Bronchial epithelial cell (primary cell): ENCODE measurements at places on chromosomes 6 and 20. TPM values are rescaled to one million over a fixed set of nuclear protein-coding genes. Genes with fewer than 3 reads are reported as not detected.

GRCh38 chr6:144955859-144956258, 670.7 kb downstream of the UTRN start:
- DNase-seq: peak; percentile 67

OGFRL1 gene
- total RNA-seq: 10.0 and 20.4 TPM in 2 replicates

TP53TG5 gene
- total RNA-seq: 0.13 TPM in 1 of 2 replicates, not detected in the other

DNA sequence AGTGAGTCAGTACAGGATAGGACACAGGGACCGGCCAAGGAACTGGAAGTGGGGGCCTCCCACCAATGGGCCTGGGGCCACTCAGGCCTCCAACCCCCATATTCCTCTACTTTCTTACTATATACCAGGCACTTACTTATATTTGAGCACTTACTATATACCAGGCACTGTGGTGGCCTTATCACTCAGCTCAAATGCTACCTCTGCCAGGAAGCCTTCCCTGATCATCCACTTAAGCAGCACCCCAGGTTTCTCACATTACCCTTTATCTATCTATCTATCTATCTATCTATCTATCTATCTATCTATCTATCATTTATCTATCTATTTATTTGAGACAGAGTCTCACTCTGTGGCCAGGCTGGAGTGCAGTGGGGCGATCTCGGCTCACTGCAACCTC, 12.3 kb upstream of the UBE2V1 start:
- no peak for DNase-seq

- peak; percentile 39 for DNase-seq
These were observed 33.7 kb downstream of the PTGIS start for GRCh38 chr20:49534255-49534712.

- DNase-seq: peak; percentile 4
These were observed 199.8 kb upstream of the POU3F2 start for GRCh38 chr6:98634569-98634968.

DNA sequence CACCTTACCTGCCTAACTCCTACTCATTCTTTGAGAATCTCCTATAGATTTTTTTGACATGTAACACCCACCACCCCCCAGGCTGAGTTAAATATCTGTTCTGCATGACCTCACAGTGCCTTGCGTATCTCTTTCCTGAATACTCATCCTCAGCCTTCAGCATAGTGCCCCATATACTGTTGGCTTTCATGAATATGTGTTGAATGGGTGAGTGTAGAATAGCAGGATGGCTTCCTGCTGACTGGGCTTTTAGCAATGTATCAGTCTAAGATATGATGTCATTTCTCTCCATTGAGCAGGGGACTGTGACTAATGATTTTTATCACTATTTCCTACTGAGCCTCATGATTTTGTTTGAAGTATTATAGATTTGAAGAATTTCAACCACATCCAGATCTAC, 361.6 kb upstream of the MARCKS start:
- peak; percentile 93 for DNase-seq

DNA sequence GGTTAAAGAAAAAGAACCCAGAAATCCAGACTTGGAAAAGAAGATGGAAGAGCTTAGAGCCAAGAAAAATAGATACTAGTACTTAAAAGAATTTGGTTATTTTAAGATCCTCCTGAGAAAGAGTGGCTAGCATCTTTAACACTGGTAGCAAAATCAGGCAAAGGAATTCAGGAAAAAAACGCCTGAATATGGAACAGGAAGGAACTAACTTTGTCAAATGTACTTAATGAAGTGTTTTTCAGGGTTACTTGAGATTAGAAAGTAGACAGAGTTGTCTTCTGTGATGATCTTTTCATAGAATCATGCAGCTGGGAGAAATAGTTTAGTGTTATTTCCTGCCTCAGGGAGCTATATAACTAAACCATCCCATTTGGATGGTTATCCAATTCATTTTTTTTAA, 50.8 kb upstream of the SASH1 start:
- no peak for DNase-seq
